Stimulated activated CD4-positive, alpha-beta T cell treated with anti-CD3 and anti-CD28 coated beads, Interleukin-15, amount 100 ng/mL, for 1 hour (primary cell): ENCODE measurements at places on chromosomes 5 and 9.

DNA sequence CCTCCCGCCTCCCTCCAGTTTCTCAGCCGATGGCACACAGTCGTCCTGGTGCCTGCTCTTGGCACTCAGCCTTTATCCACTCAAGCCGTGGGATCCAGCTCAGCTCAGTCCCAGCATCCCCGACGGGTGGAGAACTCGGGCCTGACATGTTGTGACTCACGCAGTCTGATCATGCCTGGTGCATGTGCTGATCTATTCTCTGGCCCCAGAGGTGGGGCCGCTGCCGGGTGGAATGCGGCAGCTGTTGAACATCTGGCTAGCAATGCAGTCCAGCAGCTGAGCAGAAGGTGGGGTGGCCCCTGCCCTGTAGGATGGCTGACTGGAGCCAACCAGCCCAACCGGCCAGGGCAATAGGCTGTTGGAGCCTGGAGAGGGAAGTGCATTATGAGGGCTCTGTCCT lies 1.7 kb upstream of the AIF1L start:
- no peak for DNase-seq

- no peak for DNase-seq
Measured at GRCh38 chr5:148760945-148761638, 65.3 kb upstream of the ADRB2 start.

GRCh38 chr9:98501819-98502218 lies 206.9 kb downstream of the GABBR2 start:
- no peak for DNase-seq

DNA sequence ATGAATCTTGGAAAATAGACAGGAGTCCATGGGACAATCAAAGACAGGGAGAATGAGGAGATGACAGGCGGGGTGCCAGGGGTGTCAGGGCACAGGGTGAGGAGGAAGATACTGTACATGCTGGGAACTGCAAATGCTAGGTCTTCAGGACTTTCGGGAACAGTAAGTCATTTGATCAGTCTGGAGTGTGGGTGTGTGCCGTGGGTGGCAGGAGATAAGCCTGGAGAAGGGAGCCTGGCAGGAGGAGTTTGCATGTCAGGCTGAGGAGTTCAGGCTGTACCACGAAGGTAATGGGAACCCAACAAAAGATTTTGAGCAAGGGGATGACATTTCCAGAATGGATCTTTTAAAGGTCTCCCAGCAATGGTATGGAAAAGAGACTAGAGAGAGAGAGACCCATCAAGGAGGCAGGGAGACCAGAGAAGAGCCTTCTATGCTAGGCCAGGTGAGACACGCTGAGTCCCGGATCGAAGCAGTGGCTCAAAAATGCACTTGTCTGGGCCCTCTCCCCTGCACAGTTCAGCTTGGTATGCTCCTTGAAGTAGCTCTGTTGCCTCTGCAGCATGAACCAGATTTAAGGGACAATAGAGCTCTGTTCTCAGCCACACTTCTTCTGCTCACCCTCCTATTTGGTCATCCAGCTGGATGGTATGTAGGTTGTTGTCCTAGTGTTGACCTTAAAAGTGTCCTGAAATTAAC lies 77.0 kb upstream of the FER start:
- DNase-seq: no peak

DNA sequence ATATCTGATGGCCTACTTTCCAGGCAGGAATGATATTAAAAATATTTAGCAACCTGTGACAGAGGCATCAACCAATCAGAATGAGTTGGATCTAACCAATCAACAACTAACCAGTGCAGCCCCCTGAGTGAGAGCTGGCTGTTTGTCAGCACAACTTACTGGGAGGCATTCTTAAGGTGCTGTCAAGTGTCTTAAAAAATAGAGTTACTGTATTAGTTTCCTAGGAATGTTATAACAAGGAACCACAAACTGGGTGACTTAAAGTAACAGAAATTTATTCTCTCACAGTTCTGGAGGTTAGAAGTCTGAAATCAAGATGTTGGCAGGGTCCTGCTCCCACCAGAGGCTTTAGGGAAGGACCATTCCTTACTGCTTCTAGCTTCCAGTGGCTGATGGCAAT lies 85.2 kb downstream of the ATG10 start:
- no peak for DNase-seq

GRCh38 chr9:6757132-6757455 lies 679 bp upstream of the KDM4C start:
- DNase-seq: peak; percentile 64

GRCh38 chr9:86201474-86202337 lies 57.8 kb downstream of the C9orf153 start:
- no peak for DNase-seq

- no peak for DNase-seq
Measured at GRCh38 chr9:14212077-14212476, 101.9 kb downstream of the NFIB start.

DNA sequence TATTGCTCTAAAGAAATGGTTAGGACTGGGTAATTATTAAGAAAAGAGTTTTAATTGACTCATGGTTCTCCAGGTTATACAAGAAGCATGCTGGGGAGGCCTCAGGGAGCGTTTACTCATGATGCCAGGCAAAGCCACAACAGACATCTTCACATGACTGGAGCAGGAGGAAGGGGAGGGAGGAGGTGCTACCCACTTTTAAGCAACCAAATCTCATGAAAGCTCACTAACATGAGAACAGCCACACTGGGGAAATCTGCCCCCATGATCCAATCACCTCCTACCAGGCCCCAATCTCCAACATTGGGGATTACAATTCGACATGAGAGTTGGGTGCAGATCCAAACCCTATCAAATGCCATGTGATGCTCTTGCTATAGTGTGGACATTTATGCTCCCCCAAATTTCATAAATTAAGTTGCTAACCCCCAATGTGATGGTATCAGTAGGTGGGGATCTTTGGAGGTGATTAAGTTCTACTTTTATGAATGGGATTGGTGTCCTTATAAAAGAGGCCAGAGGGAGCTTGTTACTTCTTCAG lies 773.6 kb upstream of the CDH10 start:
- DNase-seq: no peak

DNA sequence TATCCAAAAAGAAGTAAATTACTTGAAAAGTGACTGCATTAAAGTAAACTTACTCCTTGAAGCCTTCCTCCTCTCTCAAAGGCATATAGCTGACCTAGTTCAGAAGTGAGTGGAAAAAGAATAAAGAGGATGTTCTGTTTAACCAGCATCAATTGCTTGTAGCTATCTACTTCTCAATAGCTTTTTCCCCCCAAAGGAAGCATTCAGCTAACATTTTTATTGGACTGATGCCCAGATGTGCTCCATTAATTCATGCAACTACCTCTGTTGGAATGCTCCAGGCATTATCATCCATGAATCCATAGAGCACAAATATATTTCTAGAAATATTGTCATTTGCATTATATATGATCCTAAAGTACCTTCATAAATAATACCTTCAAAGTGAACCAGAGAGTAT lies 132.8 kb downstream of the RASEF start:
- no peak for DNase-seq

- DNase-seq: no peak
Measured at GRCh38 chr5:141223112-141223783, at the start of gene PCDHB14. PCDHB14 (plus strand) TSS chr5:141223343; CDS start chr5:141223506, 163 bp downstream.

DNA sequence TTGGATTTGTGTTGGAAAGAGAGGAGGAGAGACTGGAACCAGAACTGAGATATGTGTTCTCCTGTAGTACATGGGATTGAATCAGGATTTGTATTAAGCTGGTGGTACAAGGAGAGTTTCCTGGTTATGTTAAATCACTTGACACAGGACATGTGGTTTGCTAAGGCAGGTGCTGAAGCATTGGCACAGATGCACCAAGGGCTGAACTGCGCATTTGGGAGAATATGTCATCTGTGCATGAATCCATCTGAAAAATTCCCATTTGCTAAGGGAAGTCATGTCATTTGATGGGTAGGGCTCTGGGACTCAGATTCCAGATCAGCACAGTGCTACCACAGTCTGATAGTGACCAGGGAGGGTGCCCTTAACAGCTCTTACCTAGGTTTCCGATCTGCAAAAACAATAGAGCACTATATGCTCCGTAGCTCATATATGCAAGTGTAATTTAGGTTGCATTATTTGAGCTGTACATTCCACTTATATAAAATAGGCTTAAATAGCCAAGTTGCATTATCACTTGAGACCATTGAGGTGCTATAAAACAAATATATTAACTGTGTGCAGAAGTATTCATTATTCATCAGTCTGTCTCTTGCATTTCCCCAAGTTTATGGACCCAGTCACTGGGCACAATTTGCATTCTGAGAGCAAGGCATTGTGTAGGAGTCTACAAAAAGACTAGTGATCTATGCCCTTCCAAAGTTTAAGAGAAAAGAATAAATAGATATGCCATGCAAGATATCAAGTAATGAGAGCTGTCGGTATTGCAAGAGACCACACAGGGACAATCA lies 55.2 kb downstream of the ADAMTS16 start:
- no peak for DNase-seq

GRCh38 chr5:101843055-101843454 lies 453.0 kb downstream of the SLCO4C1 start:
- no peak for DNase-seq

- no peak for DNase-seq
Measured at GRCh38 chr5:26482076-26482809, 556.1 kb downstream of the CDH9 start.

- no peak for DNase-seq
Measured at GRCh38 chr9:98897745-98898144, 46.0 kb upstream of the COL15A1 start.

- no peak for DNase-seq
Measured at GRCh38 chr5:74433896-74434829, 206.4 kb downstream of the ENC1 start.

DNA sequence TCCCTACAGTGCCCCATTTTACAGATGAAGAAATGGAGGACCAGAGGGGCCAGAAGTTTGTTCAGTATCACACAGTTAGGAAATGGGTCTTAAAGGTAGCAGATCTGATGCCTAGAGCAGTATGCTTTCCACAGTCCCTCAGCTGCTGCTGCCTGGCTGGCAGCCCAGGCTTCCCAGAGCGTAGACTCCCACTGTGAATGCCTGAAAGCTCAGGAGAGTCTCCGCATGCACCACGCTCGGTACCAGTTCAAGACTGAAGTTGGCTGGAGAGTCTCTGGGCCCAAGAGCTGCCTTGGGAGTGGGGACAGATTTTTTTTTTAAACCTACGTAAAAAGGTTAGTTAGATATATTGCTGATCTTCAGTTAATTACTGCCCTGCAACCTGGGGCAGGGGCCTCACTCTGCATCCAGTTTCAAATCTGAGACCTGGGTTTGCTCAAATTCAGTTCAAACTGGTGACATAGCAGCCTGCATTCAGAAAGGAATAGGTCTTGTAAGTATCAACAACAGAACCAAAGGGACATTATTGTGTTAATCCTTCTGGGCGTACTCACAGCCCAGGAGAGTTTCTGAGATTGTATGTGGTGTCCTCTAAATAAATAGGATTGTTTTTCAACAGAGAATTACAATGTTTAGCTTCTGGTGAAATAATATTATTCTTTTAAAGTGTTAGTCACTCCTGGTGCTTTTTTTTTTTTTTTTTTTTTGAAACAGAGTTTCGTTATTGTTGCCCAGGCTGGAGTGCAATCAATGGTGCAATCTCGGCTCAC lies 8.3 kb downstream of the NANS start:
- no peak for DNase-seq

DNA sequence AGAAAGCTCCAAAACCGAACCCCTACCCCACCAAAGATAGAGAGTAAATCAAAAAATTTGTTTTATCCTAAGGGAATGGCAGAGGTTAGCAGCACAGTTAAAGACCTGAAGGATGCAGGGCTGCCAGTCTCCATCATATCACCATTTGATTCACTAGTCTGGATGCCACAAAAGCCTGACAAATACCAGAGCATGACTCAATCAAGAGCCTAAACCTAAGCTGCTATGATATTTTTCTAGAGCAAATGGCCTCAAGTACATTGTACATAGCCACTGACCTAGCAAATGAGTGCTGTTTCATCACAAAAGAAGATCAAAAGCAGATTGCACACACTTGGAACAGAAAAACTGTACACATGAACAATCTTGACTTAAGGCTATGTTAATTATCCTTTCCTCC lies 48.0 kb downstream of the DPYSL3 start:
- no peak for DNase-seq
